Common myeloid progenitor, CD34-positive (primary cell): ENCODE measurements at places on chromosomes 4 and X.

GRCh38 chr4:153127760-153128494, 76.3 kb upstream of the TRIM2 start:
- peak; percentile 86 for DNase-seq

DNA sequence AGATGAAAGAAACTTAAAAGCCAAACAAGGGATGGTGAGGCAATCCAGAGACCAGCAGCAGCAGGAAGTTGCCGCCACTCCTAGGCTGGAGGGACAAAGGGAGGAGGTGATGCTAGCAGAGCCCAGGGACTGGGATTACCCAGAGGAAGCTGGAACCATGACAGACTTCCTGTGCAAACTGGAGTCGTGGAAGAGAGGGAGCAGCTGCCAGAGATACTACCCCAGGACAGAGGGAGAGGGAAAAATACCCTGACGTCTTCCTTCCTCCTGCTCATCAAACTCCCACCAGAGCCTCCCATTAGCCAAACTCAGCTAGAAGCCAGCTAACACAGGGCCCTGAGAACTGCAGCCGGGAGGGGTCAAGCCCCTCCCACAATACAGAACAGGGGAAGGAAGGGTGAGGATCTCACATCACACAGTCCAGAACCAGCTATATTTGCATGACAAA, 101.2 kb upstream of the KLF3 start:
- no peak for DNase-seq

GRCh38 chr4:11468901-11469300, 40.2 kb upstream of the HS3ST1 start:
- DNase-seq: no peak

DNA sequence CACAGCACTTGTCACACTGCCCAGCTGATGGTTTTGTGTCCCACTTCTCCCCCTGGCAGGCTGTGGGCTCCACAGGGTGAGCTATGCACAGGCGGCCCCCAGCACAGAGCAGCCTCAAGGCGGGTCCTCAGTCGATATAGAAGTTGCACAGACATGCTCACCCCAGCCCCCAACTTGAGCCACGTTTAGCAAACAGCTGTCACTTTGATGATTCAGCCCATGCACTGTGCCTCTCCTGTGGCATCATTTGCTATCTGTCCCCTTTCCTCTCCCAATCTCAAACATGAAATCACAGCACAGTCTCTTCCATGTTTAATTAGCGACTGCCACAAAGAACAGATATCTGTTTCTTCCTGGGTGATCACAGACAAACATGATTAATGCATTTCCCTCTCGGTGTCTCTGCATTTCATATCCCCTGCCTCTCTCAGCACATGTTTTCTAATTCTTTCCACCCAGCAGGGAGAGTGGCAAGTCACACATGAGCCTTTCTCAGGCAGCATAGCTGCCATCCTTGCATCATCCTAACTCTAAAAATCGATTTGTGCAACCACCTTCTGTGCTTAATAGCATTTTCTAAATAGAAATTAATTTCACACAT, 204.9 kb downstream of the EVC2 start:
- DNase-seq: no peak

- no peak for DNase-seq
These were observed 273.7 kb downstream of the HNRNPD start for GRCh38 chr4:82099928-82100579.

- DNase-seq: peak; percentile 43
These were observed 113.3 kb downstream of the ELOVL6 start for GRCh38 chr4:110085131-110085530.

DNA sequence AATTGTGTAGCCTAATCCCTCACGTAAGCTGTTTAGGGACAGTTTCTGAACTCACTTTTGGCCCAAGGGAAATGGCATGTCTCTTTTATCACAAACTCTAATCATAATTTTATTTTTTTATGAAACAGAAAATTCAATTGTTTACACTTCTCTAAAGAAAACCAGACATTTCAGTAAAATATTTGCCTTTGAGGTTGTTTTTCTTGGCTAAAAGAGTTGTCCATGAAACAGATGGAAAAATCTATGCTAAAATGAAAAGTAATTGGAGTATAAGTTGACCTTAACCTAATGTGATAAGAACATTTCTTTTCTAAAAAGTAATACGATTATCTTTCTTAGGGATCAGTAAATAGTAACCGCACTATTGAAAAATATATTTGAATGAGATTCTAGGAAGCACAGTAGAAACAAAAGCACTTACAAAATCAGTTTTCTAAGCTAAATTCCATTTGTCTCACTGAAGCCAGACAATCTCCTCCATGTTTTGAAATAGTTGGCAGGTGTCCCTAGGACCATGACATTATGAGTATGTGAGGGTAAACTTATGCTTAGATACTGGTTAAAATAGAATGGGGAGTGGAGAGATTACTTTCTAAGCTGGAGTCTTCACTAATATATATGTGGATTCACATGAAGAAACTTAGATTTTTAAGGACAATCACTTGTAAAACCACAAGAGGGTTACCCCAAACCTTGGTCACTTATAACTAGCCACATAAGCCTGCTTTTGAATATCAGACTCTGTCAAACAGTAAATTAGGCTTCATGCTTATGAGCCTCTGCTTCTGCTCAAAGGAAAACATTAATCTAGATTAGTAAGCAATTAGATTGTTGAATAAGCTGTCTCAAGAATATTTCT, 20.1 kb upstream of the TET2 start:
- no peak for DNase-seq

GRCh38 chrX:16528620-16529019, 121.3 kb upstream of the S100G start:
- DNase-seq: no peak

DNA sequence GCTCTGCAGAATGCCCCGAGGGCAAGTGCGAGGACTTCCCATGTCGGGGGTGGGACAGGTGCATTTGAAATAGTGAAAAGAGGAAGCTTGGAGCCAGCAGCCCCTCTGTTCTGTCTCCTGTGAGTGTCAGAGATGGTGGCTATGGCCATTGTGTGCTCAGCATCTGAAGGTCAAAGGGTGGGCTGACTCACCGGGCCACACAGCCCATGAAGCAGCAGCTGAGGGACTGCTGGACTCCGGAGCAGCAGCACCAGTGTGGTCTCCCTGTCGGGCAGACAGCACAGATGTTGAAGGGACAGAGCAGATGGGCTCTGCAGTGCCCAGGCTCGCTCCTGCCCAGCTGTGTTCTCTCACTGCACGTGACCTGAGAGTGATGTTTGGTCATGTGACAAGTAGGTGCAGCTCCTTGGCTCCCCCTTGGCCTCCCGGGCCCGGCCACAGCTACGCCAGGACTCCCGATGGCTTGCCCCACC, 53.5 kb downstream of the TBC1D14 start:
- DNase-seq: no peak

DNA sequence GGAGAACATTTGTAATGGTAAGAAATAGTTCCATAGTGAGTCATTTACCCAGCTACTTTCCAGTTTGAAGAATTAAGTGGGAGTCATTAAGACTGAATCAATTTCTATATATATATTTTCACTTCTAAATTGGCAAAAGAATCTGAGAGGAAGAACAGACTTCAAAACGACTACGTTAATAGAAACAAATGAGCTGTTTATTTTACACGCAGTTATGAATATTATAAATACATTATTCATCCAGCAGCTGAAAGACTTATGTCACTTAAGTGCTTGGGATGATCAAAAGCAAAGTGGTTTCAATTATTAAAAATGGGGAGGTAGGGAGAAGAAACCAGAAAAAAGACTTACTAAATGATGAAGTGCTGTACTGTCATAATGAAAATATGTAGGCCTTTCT, 260.5 kb upstream of the DDX53 start:
- no peak for DNase-seq

DNA sequence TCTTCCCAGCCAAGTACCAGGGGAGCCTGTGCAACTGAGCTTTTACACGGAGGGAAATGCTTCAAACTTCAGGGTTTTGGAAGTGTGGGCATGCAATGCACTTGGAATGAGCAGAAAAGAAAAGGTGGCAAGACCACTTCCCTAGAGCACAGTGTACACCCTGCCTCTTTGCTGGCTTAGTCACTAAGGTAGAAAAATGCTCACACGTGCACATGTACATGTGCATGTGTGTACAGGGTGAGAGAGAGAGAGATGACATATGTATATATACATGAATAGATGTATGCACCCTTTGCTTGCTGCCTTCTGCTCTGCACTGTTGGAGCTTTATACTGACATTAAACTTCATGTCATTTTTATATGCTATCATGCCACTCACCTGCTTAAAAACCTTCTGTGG, 7.9 kb upstream of the KLF3 start:
- DNase-seq: no peak

DNA sequence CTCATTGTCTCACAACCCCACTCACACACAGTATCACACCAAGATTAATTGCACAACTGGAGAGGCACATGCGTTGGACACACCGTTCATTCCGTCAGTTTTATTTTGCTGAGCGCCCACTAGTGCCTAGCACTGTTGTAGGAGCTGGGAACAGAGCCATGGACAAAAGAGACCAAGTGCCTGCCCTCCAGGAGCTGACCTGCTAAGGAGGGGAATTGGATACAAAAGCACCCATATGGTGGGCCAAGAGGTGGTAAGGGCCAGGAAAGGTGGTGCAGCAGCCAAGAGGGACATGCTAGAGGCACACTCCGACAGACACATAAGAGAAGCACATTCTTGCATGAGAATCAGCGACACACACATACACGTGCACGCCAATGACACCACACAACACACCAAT, 705 bp upstream of the CRMP1 start:
- DNase-seq: no peak

GRCh38 chr4:144353292-144353691, 212.8 kb upstream of the GYPA start:
- DNase-seq: no peak

GRCh38 chr4:70759627-70760026, 37.9 kb downstream of the RUFY3 start:
- DNase-seq: peak; percentile 3

DNA sequence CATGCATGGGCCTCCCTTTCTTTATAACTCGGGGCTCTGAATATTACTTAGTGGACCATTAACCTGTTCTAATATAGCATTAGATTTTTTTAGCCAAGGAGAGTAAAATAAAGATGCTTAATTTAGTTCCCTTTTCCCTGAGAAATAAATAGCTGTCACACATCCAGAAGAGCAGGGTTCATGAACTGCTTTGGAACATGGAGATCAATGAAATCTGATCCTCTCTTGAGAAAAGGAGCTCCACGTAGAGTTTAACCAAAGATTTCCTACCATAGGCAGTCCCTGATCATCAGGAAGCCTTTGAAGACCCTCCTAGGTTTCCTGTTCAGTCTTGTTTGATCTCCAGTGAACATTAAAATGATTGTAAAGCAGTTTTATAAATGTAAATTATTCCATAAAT, 8.5 kb upstream of the PCDH19 start:
- DNase-seq: no peak

- no peak for DNase-seq
These were observed 163.5 kb downstream of the PPP3CA start for GRCh38 chr4:101183666-101184373.

- no peak for DNase-seq
These were observed 155.6 kb downstream of the PPP4R3C start for GRCh38 chrX:27307546-27307945.

- peak; percentile 80 for DNase-seq
These were observed 598.7 kb upstream of the TECRL start for GRCh38 chr4:65007841-65008439.

DNA sequence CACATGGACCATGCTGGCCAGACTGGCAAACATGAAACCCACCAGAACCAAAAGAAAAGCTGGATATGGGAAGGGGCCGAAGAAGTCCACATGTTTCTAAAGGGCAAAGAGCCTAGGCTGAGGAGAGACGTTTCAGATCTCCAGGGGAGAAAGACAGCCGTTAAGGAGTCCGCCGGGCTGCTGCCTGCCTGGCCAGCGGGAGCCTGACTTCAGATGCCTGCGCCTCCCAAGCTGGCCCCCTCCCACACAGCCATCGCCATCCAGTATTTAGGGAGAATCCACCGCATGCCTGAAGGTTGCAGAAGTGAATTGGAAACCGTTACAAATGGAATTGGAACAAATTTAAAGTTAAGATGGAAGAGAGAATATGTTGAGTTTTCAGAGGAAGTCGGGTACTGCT, 2.9 kb downstream of the TBL1X start:
- no peak for DNase-seq

- DNase-seq: no peak
These were observed 27.2 kb downstream of the AASDH start for GRCh38 chr4:56360071-56360470.

DNA sequence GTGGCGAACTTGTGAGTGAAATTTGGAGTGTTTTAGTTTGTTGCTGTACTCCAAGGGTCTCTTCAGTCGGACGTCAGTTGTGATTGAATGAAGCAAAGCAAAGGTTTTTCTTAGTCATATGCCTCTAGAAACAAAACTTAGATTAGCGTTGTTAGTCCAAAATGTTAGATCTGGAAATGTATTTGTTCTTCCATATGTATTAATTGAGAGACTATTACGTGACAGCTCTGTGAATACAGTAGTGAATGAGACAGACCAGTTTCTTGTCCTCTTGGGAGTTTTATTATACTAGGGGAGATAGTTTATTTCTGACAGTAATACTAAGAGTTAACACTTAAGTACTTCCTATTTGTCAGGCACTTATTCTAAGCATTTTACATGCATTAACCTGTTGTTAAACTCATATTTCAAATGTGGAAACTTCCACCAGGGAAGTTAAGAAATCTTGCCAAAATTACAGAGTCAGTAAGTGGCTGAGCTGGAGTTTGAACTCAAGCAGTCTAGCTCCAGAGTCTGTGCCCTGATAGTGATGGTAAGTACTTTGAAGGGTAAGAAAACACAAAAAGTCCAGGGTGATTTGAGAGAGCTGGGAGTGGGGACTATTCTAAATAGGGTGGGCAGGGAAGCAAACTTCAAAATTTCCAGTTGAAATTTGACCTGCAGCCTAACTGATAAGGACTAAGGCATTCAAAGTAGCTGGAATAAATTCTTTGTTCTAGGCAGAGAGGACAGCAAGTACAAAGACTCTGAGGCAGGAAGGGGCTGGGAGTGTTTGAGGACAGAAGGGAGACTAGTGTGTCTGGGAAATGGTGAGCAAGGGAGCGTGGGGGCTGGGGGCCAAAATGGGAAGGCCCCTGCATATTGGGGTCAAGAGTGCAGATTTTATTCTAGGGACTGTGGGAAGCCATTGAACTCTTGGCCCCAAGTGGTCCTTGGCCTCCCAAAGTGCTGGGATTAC, 17.0 kb downstream of the ADD1 start:
- DNase-seq: no peak

DNA sequence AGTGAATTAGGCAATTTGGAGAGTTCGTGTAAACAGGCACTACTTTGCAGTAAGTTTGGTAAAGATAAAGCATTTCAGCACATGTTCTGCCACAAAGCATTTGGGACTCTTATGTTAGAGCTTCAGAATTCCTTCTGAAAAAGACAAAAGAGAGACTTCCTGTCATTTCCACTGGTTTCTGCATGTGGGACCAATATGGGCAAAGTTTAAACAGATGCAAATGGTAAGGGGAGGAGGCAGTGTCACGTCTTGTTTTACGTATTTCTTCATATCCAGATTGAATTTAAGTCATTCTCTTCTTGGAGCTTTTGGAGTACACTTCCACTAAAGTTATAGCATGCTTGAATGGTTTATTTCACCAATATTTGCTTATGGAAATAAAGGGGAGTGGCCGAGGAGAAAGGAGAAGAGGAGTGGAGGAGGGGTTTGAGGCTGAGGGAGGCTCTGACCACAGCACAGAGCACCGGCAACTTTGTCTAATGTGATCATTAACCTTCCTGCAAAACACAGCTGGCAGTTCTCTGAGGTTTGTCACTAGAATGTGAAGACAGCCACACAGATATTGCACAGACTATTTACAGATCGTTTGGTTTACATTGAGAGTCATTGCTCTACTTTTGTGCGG, at the start of gene APELA:
Gene APELA, plus strand, starts transcription at position 479 of the 625 bp plus-strand sequence. CDS start 154 bp downstream, outside the sequence.
- DNase-seq: peak; percentile 4
